ENCODE measurements at places on chromosomes 7 and 10.

DNA sequence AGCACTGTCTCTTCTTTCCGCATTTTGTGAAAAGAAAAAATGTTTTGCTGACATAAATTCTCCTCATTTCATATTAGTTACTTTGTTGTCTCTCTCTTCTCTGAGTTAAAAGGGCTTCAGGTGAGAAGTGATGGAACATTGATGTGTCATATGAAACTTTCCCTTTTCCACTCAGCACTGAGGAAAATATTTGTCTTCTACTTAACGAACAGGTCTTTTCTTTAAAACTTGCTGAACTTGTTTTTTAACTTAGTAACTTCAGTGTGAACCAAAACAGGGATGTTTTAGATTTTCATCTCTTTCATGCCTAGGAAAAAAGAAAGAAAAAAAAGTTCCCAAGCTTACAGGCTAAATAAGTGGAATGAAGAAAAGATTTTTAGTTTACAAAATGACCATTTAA is 19.0 kb upstream of the TSPAN12 start:
- no peak for DNase-seq

- no peak for DNase-seq
Measured at GRCh38 chr10:99888622-99889021, 106.2 kb downstream of the ABCC2 start.

- DNase-seq: no peak
Measured at GRCh38 chr10:44627591-44628354, 242.9 kb upstream of the CXCL12 start.

GRCh38 chr7:158133515-158134271 is 453.9 kb downstream of the PTPRN2 start:
- DNase-seq: no peak

GRCh38 chr7:100884736-100885439 is 4.6 kb downstream of the UFSP1 start:
- no peak for DNase-seq

DNA sequence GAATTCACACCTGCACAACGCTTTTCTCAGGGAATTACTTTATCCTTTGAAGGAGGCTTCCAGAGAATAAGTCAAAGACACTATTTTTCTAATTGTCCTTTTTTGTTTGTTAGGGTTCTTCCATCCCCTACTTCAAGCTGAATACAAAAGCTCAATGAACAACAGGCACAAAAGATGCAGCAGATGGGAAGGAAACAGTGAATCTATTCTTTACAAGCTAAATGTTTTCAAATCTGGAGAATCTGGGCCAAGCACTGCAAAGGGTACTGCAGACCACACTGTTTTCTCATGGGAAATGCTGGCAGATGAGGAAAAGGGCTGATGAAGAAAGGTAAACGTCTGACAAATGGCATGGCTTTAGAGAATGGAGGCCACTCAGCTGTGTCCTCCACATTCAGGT is 18.5 kb downstream of the LIPA start:
- no peak for DNase-seq

DNA sequence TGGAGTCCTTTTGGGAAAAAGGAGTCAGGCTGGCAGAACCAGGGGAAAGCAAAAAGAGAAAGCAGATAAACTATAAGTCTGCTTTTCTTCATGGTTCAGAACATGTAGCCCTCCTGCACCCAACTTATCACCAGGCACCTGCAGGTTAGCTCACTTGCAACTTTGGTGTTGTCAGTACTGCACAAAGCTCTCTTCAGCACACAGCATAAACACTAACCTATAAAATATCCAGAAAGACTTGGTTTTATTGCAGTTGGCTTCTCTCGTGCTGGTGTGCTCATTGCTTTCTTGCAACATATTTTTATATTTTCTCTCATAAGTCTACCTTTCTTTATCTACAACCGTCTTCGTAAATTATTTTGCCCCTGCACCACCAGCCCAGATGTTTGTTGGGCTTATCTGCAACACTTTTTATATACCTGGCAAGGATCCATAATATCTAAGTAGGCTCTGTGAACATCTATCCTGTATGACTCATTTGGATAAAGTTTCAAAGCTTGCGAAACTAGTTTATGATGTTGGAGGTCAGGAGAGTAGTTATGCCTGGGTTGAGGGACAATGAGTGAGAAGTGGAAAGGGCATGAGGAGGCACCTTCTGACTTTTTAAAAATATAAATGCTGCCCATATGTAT is 164.6 kb downstream of the ANKRD30A start:
- DNase-seq: no peak

- no peak for DNase-seq
Measured at GRCh38 chr10:30114401-30114800, 55.0 kb upstream of the JCAD start.

DNA sequence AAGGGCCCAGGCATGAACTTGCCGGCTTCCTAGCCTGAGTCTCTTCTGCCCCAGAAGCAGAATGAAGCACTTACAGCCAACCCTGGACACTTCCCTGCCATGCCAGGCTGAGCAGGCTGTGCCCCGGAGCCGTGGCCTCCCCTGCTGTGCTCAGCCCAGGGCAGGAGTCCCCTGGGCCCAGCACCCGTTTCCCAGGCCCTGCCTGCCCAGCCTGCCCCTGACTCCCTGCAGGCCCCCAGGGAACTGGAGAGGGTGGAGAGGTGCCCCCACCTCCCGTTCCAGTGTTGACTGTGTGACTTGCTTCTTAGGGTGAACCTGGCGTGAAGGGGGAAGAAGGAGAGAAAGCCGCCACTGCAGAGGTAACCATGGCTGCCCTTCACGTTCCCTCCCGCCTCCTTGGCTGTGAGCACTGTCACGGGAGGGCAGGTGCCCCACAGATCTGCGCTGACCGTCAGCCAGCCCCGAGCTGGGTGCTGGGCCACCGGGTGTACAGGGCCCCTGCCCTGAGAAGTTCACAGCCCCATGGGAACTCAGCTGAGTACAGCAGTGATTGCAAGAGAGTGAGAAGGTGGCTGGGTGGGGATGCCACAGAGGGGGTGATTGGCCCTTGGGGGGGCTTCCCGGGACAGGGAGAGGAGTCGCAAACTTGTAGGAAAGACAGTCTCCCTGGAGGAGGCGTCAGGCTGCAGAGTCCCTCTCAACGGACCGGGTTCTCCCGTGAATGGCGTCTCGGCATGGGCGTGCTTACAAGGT is 75.9 kb downstream of the MYL10 start:
- DNase-seq: no peak

DNA sequence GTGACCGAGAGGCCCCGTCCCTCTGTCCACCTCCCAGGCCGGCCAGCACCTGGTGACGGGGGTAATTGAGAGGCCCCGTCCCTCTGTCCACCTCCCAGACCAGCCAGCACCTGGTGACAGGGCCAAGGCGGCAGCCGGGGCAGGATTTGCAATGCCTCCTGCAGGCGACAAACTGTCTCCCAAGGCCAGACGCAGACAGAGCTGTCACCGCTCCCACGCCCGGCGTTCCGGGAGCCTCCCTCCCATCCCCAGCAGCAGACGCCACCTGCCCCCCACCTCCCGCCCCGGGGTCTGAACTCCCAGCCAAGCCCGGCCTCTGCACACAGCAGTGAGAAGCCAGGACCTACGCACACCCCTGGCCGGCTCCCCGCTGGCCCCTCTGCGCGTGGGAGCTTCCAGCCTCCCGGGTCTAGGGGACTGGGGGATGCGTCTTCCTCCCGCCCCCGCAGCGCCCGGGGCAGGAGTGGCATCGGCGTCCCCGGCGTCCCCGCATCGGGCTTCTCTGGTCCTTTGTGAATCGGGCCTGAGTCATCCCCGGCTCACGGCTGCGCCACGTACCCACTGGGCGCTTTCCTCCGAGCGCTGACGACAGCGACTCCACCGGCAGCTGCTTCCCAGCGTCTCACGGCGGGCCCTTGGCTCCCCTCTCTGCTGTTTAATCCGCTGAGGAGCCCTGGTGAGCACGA is 95.1 kb upstream of the DIP2C start:
- peak; percentile 1 for DNase-seq

GRCh38 chr7:94060752-94061151 is 56.6 kb upstream of the BET1 start:
- no peak for DNase-seq

DNA sequence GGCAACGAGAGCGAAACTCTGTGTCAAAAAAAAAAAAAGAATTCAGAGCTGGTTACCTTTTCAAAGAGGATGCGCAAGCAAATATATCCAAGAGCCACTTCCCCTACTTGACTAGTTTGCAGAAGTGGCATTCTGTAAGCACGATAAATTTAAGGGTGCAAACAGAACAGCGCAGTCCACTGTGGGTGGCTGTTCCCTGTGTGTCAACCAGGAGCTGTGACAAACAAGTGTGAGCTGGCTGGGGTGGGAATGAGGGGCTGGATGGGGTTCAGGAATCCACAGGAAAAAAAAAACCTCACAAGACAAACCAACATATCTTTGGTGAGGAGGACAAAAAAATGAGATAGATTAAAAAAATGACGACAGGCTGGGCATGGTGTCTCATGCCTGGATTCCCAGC is 15.9 kb downstream of the GUSB start:
- no peak for DNase-seq

GRCh38 chr7:90764848-90765570 is 168.9 kb downstream of the CDK14 start:
- DNase-seq: no peak

GRCh38 chr7:137674551-137675409 is 172.0 kb downstream of the DGKI start:
- DNase-seq: no peak

DNA sequence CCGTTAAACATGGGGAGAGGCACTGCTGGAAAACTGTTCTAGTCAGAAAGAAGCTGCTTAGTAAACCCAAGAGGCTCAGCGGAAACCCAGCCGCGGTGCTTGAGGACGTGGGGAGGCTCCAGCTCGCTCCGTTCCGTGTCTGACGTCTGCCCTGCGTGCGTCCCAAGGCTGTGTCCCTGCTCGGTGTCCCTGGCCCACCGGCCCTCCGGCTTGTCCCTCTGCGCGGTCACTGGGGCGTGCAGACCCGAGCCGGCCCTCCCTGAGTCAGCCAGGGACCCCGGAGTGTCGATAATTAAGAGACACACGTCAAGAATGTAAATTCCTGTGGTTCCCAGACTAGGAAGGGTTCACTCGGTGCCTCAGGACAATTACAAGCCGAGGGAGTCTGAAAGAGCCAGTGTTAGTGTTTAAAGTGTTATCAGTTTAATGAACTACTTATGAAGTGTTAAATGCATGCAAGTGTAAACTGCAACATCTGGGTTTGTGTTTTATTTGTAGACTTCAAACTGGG is 98.9 kb downstream of the WDR11 start:
- DNase-seq: no peak

- DNase-seq: no peak
Measured at GRCh38 chr7:51970961-51971665, 654.5 kb upstream of the COBL start.

DNA sequence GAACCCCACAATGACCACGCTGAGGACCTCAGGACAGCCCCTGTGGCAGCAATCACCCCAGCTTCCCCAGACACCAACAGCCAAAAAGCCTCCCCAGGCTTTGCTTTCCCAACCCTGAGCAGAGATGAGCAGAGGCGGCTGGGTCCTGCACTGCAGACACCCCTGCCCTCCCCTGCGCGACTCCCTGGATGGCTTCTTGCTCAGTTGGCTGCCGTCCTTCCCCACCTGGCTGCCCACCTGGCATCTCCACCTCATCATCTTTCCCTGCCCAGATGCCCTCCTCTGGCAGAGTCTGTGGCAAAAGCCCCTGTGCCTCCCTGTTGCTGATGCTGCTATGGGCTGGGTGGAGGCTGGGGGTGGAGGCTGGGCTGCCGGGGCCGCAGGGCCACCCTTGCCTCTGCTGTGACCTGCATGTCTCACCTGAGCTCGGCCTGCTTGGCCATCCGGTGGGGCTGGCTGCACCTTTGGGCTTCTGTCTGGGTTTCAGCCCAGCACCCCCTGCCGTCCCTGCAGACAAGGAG is 567.7 kb downstream of the TCERG1L start:
- no peak for DNase-seq

GRCh38 chr10:71395621-71396020 is 1.1 kb upstream of the CDH23 start:
- no peak for DNase-seq

DNA sequence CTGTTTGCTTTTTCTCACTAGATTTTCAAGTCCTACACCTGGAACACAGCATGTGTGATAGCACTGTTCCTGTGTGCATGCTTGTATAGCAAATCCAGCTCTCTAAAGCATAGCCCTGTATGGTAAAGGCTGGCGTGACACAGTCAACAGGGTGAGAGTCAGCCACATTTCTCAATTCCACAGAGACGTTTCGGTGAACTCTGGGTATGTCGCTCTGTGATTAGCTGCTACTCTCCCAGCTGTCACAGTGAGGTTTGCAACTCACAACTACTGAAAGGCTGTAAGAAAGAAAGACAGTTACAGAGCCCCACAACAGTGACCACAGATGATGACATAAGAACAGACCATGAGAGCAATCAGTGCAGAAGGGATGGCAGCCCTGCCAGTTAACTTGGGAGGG is 170.6 kb upstream of the IMMP2L start:
- no peak for DNase-seq

GRCh38 chr7:81638198-81638597 is 131.6 kb downstream of the HGF start:
- no peak for DNase-seq

- DNase-seq: no peak
Measured at GRCh38 chr7:149060156-149060555, 30.4 kb downstream of the ZNF786 start.

DNA sequence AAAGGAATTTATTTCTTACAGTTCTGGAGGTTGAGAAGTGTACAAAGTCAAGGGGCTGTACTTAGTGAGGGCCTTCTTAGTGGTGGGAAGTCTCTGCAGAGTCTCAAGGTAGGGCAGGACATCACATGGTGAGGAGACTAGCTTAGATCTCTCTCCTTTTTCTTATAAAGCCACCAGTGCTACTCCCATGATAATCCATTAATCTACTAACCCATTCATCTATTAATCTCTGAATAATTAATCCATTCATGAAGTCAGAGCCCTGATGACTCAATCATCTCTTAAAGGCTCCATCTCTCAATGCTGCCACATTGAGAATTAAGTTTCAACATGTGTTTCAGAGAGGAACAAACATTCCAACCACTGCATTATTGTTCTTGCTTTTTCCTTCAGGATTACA is 64.4 kb upstream of the CSTF2T start:
- DNase-seq: no peak

DNA sequence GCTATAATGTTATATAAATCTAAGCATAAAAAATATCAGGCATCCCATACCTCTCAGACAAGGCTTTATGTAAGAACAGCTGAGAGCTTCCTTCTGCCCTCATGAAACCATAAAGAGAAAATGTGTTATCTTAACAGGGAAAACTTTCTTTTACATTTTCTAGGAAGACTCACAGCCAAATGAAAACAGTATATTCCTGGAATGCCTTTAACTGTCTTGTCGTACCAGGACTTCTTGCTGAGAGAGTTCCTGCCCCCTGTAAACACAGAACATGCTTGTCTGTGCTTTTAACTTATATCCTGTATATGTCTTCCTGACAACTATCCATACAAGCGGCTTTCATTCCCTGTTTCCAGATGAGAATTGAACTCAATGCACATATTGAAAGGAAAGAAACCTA is 64.8 kb upstream of the AHR start:
- DNase-seq: no peak
